ENCODE measurements at places on chromosomes 12 and 14. TPM values are rescaled to one million over a fixed set of nuclear protein-coding genes. Genes with fewer than 3 reads are reported as not detected.

DNA sequence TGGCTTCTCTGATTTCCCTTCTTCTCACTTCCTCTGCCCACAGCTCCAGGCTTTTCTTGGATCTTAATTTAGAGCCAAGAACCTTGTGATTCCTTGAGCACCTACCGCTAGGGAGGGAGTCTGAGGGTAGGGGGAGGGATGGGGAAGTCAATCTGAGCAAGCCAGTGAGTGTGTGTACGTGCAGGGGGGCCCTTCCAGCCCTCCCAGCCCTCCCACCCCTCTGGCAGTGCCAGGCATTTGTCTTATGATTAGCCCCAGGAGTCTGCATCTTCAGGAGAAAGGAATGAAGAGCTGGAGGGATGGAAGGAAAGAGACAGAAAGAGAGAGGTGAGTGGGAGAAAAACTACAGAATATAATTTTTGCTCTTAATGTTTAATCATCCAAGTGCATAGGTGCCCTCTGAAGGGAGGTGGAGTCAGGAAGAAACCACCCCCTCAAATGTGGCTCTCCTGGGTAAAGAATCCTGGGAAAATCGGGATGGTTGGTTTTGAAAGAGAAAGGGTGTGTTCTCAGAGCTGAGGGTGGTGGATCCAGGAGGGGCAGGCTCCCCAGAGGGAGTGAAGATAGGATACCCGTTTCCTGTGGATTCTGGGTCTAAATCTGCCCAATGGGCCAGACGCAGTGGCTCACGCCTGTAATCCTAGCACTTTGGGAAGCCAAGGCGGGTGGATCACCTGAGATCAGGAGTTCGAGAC is 2.1 kb downstream of the PIANP start:
- H3K4me1 ChIP-seq, result peaks cover 6% of the 10 kb centered on the region
- no peaks in the 10 kb centered on the region for H3K36me3 ChIP-seq
- H3K4me3 ChIP-seq, result no peak overlapping the region
- no peak for DNase-seq
- no peak overlapping the region for H3K27ac ChIP-seq
- peaks cover 96% of the 10 kb centered on the region for H3K27me3 ChIP-seq

DNA sequence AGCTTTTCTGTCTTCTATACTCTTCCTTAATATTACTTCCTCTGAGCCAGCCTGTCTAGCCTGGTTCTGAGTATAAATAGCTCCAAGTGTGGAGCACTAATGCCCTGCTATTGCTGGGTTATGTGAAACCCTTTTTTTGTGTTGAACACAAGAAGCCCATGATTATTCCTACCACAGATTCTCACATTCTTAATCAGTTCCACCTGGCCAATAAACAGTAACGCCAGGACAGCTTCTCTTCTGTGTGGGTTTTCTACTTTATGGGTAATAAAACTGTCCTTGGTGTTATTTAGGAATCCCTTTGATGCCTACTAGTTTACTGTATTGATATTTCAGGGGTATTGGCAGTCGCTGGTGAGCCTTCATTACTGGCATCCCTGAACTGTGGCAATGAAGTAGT is 48.9 kb upstream of the LRIG3 start:
- H3K27ac ChIP-seq, result no peak overlapping the region
- no peaks in the 10 kb centered on the region for H3K27me3 ChIP-seq
- no peak overlapping the region for H3K4me3 ChIP-seq
- H3K36me3 ChIP-seq, result no peaks in the 10 kb centered on the region
- no peaks in the 10 kb centered on the region for H3K4me1 ChIP-seq

DNA sequence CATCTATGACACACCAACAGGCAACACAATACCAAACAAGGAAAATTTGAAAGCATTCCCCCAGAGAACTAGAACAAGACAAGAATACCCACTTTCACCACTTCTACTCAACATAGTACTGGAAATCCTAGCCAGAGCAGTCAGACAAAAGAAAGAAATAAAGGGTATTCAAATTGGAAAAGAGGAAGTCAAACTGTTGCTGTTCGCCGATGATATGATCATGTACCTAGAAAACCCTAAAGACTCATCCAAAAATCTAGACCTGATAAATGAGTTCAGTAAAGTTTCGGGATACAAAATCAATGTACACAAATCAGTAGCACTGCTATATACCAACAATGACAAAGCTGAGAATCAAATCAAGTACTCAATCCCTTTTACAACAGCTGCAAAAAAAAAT is 8.1 kb upstream of the ATL1 start:
- H3K36me3 ChIP-seq, result no peaks in the 10 kb centered on the region
- H3K27ac ChIP-seq, result no peak overlapping the region
- H3K4me1 ChIP-seq, result no peaks in the 10 kb centered on the region
- DNase-seq, result no peak
- H3K4me3 ChIP-seq, result no peak overlapping the region
- H3K27me3 ChIP-seq, result no peaks in the 10 kb centered on the region

- no peak for DNase-seq
- peaks cover 16% of the 10 kb centered on the region for H3K36me3 ChIP-seq
- no peaks in the 10 kb centered on the region for H3K27me3 ChIP-seq
- H3K27ac ChIP-seq, result peak overlapping the region; percentile 99
- H3K4me1 ChIP-seq, result peaks cover 25% of the 10 kb centered on the region
Observed at GRCh38 chr14:35399083-35399937, 5.2 kb downstream of the NFKBIA start.

- H3K4me3 ChIP-seq, result no peak overlapping the region
- H3K27me3 ChIP-seq, result no peaks in the 10 kb centered on the region
- DNase-seq, result no peak
- no peaks in the 10 kb centered on the region for H3K36me3 ChIP-seq
- H3K27ac ChIP-seq, result no peak overlapping the region
Observed at GRCh38 chr14:76320486-76320885, 55.5 kb upstream of the ESRRB start.

DNA sequence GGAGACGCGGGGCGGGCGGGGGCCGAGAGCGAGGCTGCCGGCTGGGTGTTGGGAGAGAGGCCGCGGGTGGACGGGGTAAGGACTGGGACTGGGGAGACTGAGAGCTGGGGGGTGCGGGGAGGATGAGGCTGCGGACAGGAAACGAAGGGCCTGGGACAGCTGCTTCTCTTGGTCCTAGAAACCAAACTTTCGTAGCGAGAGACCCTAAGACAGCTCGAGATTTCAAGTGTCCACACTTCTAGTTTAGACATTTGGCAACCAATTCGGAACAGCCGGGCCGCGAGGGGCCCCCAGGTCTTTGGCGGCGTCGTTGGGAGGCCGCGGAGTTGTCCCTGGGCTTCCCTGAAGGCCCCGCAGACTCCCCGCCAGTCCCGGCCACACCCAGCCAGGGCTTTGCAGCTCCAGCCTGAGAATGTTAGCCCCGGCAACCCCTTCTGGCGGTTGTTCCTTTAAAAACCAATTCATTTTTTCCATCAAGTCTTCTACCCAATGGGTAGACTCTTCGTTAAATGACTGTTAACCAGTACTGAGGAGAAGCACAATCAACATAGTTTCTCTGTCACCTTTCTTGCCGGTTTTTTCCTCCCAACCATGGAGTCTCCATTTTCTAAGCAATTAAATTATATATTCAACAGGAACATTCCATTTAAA is 11.5 kb downstream of the NKX2-1 start:
- peaks cover 98% of the 10 kb centered on the region for H3K27me3 ChIP-seq
- H3K36me3 ChIP-seq, result no peaks in the 10 kb centered on the region
- H3K4me3 ChIP-seq, result peak overlapping the region; percentile 27
- DNase-seq, result no peak
- H3K27ac ChIP-seq, result peak overlapping the region; percentile 94

DNA sequence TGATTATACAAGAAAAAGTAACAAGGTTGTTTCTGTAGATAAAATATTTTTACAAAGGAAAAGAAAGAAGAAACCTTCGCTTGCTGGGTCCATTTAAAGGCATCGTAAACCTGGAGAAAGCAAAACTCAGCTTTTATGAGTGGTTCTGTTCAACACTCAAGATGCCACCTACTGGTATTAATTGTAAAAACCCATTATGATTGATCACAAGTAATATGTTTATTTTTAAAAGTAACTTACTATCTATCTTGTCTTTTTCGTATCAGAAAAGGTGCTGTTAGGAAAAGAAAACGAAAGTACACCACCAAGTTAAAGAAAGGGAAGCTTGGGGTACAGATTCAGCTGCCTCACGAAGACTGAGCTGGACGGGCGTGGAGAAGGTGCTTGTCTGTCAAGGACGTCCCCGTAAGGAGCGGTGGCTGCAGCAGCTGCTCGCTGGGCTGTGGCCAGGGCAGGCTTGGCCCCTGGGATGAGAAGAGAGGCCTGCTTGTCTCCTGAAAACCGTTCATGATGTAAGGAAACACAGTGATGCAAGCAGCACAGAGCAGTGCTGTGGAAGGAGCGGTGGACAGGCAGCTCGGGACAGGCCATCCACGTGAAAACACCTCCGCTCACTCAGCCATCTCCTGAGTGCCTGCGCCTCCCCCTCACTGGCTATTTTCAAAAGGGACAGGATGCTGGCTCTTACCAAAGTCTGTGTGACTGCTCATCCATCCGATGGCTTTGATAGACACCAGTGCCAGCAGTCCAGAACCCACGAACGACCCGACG is 25.0 kb downstream of the SLC15A4 start:
- DNase-seq, result no peak
- peaks cover 25% of the 10 kb centered on the region for H3K4me1 ChIP-seq
- peaks cover 92% of the 10 kb centered on the region for H3K36me3 ChIP-seq
- no peaks in the 10 kb centered on the region for H3K27me3 ChIP-seq
- H3K4me3 ChIP-seq, result no peak overlapping the region
- H3K27ac ChIP-seq, result no peak overlapping the region

DNA sequence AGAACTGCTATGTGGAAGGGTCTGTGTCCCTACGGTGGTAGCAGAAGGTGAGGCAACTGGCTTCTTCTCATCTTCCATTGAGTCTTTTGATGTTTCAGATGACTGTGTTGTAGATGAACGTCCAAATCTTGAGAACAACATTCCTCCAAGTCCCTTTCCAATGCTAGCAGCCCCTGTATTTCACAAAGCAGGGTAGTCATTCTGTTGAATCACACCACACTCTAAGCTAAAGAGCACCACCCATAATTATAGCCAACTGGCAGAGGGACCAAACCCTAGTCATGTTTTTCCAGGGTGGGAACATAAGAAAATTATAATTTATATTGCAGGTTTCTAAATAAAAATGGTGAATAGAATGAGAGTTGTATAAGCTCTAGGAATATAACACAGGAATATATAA is 98.7 kb downstream of the DDHD1 start:
- no peaks in the 10 kb centered on the region for H3K27me3 ChIP-seq
- H3K4me1 ChIP-seq, result no peaks in the 10 kb centered on the region

GRCh38 chr12:94157981-94158411 is 9.6 kb downstream of the PLXNC1 start:
- DNase-seq, result no peak
- H3K4me1 ChIP-seq, result no peaks in the 10 kb centered on the region
- no peak overlapping the region for H3K4me3 ChIP-seq
- no peaks in the 10 kb centered on the region for H3K27me3 ChIP-seq
- no peaks in the 10 kb centered on the region for H3K36me3 ChIP-seq

- H3K36me3 ChIP-seq, result no peaks in the 10 kb centered on the region
- DNase-seq, result no peak
- H3K4me1 ChIP-seq, result no peaks in the 10 kb centered on the region
- no peak overlapping the region for H3K4me3 ChIP-seq
- H3K27ac ChIP-seq, result no peak overlapping the region
Observed at GRCh38 chr12:115433014-115433634, 749.1 kb upstream of the TBX3 start.

- no peak overlapping the region for H3K27ac ChIP-seq
- no peak overlapping the region for H3K4me3 ChIP-seq
- H3K27me3 ChIP-seq, result no peaks in the 10 kb centered on the region
- DNase-seq, result no peak
Observed at GRCh38 chr12:41700940-41701339, 443.7 kb downstream of the GXYLT1 start.

GRCh38 chr12:718756-719102 is 33.6 kb upstream of the WNK1 start:
- no peaks in the 10 kb centered on the region for H3K36me3 ChIP-seq
- H3K4me3 ChIP-seq, result no peak overlapping the region
- H3K27me3 ChIP-seq, result no peaks in the 10 kb centered on the region
- peak overlapping the region; percentile 51 for H3K27ac ChIP-seq
- H3K4me1 ChIP-seq, result peaks cover 9% of the 10 kb centered on the region

- H3K4me1 ChIP-seq, result peaks cover 7% of the 10 kb centered on the region
- no peaks in the 10 kb centered on the region for H3K27me3 ChIP-seq
- peak overlapping the region; percentile 87 for H3K27ac ChIP-seq
- H3K36me3 ChIP-seq, result peaks cover 5% of the 10 kb centered on the region
Observed at GRCh38 chr12:106986135-106986534, 811 bp downstream of the MTERF2 start.

GRCh38 chr12:52819731-52820510 is 6.0 kb upstream of the KRT4 start:
- no peak overlapping the region for H3K27ac ChIP-seq
- H3K27me3 ChIP-seq, result no peaks in the 10 kb centered on the region
- no peak overlapping the region for H3K4me3 ChIP-seq
- H3K36me3 ChIP-seq, result no peaks in the 10 kb centered on the region
- H3K4me1 ChIP-seq, result peaks cover 4% of the 10 kb centered on the region
- no peak for DNase-seq

GRCh38 chr12:46343118-46343852 is 29.3 kb downstream of the SLC38A2 start:
- H3K27ac ChIP-seq, result no peak overlapping the region
- no peak overlapping the region for H3K4me3 ChIP-seq
- H3K36me3 ChIP-seq, result no peaks in the 10 kb centered on the region
- H3K4me1 ChIP-seq, result no peaks in the 10 kb centered on the region

DNA sequence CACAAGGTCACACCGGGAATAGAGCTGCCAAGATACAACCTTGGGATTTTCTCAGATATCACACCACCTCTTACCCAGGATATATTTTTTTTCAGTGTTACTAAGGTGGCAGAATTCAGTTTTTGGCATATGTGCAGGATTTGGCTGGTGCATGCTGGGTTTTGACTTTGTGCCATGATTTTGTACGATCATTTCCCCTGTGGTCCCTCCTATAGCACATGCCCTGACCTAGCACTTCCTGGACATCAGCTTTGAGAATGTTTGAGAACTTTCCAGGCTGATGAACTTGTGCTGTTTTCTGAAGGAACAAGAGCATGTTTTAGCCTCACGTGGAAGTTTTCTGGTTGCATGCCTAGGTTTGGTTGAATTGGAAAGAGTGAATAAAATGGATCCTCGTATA is 11.0 kb upstream of the TBPL2 start:
- no peak overlapping the region for H3K27ac ChIP-seq
- DNase-seq, result no peak
- H3K4me3 ChIP-seq, result no peak overlapping the region
- no peaks in the 10 kb centered on the region for H3K4me1 ChIP-seq

- H3K4me3 ChIP-seq, result no peak overlapping the region
- H3K27ac ChIP-seq, result no peak overlapping the region
- no peaks in the 10 kb centered on the region for H3K36me3 ChIP-seq
- DNase-seq, result no peak
- H3K27me3 ChIP-seq, result no peaks in the 10 kb centered on the region
- H3K4me1 ChIP-seq, result no peaks in the 10 kb centered on the region
Observed at GRCh38 chr12:15265875-15266274, 44.7 kb upstream of the RERG start.

- H3K4me1 ChIP-seq, result peaks cover 4% of the 10 kb centered on the region
- no peaks in the 10 kb centered on the region for H3K36me3 ChIP-seq
- H3K4me3 ChIP-seq, result no peak overlapping the region
- DNase-seq, result no peak
- no peak overlapping the region for H3K27ac ChIP-seq
- H3K27me3 ChIP-seq, result no peaks in the 10 kb centered on the region
Observed at GRCh38 chr12:29711381-29711780, 72.4 kb downstream of the TMTC1 start.

The EXOC3L4 gene
- total RNA-seq, result 3.0 TPM

The INSM2 gene
- not detected for total RNA-seq

The OR6S1 gene
- total RNA-seq, result not detected

The EMP1 gene
- total RNA-seq, result 276 TPM

The PPFIA2 gene
- total RNA-seq, result 1.2 TPM

The KRT85 gene
- total RNA-seq, result not detected

The AMIGO2 gene
- total RNA-seq, result 17.6 TPM

The FBXO34 gene
- 24.4 TPM for total RNA-seq

The NEK9 gene
- total RNA-seq, result 75.8 TPM
